ENCODE measurements at places on chromosomes 1 and 21.

DNA sequence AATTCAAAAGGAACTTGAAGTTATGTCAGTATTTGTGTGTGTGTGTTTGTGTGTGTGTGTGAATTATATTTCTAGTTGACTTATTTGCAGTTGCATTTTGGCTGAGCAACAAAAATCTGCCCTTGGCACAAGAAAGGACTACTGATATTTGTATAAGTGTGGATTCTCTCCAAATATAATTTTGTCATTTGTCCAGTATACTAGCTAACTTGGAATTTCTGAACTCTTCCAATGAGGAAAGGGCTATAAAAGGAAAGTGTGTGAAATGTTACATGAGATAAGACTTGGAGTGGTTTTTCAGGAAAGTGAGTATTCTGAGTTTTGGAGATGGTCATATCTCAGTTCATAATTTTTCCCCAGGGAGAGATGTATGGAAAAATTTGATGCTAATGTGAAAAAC lies 1384.1 kb upstream of the B3GALT2 start:
- DNase-seq: no peak

GRCh38 chr1:115173151-115173550 lies 83.8 kb upstream of the TSPAN2 start:
- no peak for DNase-seq

- peak; percentile 85 for DNase-seq
These were observed 3.0 kb upstream of the RGS2 start for GRCh38 chr1:192805832-192806323.

DNA sequence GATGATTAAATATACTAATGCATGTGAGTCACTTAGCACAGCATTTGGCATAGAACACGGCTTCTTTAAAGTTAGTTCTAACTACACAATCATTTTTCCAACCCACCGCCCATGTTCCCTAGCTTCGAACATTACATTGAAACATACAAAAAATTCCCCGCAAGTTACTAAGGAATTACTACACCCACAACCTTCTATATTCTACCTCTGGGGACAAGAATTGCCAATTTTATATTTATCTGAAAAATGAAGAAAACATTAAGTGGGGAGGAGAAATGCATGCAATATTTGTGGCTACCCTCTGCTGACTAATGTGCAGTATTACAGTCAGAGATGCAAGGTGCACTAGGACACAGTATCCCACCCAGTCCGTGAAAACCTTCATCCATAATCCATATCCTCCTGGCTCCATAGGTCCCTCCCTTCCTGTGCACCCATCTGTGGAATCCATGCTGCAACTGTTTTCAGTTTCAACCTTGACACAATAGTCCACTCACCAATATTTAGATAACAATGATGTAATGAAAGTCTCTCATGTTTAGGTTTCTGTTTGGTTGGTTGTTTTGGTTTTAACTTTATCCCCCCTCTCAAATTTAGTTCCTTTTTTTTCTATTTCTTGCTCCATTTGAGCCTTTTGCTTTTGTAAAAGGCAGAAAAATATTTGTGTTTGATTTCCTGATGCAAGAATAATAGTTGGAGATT lies 31.6 kb downstream of the RGS5 start:
- no peak for DNase-seq

DNA sequence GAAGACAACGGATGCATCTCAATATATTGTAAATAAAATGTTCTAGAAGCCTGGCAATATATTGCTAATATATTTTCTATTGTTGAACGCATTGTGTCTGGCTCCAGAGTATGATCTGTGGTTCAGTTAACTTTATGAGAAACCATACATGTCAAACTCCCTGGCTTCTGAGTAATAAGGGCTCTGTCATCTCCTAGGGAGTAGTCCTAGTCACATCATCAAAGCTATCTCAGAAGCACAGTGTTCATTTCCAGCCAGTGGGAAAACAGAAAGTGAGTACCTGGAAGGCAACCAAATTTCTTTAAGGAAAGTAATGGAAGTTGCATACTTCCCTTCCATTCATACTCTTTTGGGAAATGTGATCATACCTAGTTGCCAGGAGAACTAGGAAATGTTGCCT lies 27.0 kb upstream of the ST6GALNAC5 start:
- no peak for DNase-seq

GRCh38 chr1:55639051-55639450 lies 423.9 kb upstream of the USP24 start:
- no peak for DNase-seq

DNA sequence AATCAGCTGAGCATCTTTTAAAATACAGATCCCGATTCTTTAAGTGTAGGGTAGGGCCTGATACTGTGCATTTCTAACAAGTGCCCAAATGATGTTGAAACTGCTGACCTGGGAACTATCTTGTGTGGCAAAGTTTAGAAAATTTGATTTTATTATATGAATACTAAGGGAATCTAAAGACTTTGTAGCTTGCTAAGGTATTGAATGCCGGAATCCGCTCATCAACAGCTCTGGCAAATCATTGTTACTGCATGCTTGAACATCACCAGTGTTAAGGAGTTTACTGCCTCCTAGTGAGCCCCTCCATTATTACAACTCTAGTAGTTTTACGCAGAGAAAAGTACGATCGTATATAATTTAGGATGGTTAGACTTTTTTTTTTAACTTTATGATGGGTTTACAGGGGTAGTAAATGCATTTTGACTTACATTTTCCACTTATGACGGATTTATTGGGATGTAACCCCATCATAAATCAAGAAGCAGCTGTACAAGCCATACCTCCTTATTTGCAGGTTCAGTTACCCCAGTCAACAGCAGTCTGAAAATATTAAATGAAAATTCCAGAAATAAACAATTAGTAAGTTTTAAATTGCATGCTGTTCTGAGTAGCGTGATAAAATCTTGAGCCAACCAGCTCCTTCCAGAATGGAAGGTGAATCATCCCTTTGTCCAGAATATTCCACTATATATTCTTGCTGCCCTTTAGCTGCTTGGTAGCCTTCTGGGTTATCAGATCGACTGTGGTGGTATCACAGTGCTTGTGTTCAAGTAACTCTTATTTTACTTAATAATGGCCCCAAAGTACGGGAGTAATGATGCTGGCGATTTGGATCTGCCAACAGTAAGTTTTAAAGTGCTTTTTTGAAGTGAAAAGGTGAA lies 892 bp downstream of the TYW3 start:
- peak; percentile 91 for DNase-seq

DNA sequence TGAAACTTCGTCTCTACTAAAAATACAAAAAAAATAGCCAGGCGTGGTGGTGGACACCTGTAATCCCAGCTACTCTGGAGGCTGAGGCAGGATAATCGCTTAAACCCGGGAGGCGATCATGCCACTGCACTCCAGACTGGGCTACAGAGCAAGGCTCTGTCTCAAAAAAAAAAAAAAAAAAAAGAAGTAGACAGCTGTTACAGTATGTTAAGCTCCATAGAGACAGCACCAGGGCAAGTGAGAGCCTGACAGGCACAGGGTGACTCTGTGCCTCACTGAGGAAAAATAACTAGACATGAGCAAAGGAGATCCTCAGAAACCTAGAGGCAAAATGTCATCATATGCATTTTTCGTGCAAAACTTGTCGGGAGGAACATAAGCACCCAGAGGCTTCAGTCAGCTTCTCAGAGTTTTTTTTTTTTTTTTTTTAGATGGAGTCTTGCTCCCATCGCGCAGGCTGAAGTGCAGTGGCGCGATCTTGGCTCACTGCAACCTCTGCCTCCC lies 9.0 kb upstream of the PRDX1 start:
- DNase-seq: no peak

GRCh38 chr1:185427264-185427663 lies 110.2 kb upstream of the IVNS1ABP start:
- no peak for DNase-seq

DNA sequence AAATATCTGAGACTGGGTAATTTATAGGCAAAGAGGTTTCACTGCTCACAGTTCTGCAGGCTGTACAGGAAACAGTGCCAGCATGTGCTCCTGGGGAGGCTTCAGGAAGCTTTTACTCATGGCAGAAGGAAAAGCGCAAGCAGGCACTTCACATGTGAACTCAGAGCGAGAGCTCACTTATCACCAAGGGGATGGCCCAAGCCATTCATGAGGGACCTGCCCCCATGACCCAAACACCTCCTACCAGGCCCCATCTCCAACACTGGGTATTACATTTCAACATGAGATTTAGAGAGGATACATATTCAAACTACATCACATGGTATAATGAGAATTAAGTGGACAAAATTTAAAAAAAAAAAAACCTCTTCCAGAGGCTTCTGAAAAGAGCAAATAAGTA lies 13.7 kb downstream of the WASF2 start:
- DNase-seq: no peak

- peak; percentile 49 for DNase-seq
These were observed 16.2 kb upstream of the LY9 start for GRCh38 chr1:160779626-160780397.

GRCh38 chr1:93502571-93502970 lies 54.7 kb downstream of the FNBP1L start:
- no peak for DNase-seq

GRCh38 chr1:92961896-92962752 lies 862 bp upstream of the DIPK1A start:
- peak; percentile 75 for DNase-seq

DNA sequence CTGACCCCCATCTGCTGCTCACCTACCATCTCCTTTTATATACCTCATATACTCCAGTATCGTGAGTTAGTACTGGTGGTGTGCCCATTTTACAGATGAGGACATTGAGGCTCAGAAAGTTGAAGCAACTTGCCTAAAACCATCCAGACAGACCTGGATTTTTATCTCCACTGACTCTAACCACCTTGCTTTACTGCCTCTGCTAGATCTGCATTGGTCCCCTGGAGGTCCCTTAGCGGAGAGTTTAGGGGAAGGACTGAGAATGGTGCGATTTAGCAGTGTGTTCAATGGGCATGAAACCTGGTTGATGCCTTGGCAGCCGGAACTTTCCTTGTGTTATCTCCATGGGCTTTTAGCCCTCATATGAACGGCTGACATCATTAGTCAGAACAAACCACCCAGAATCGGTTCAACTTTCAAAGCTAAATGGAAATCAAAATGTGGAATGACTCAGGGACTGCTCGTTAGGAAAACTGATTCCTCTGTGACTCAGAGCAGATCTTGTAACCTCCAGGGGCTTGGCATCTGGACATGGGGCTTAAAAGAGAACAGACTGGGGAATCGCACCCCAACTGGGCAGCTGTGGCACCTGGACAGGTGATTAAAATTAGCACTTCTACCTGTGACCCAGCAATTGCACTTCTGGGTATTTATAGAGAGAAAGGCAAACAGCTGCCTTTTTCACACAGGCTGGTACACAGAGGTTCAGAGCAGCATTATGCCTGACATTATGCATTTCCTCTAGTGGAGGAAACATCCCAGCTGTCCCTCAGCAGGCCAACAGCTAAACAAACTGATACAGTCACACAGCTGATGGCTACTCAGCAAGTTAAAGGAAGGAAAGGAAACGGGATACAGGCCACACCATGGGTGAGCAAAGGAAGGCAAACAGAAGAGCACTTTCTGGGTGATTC lies 25.3 kb downstream of the TMEM51 start:
- DNase-seq: no peak

DNA sequence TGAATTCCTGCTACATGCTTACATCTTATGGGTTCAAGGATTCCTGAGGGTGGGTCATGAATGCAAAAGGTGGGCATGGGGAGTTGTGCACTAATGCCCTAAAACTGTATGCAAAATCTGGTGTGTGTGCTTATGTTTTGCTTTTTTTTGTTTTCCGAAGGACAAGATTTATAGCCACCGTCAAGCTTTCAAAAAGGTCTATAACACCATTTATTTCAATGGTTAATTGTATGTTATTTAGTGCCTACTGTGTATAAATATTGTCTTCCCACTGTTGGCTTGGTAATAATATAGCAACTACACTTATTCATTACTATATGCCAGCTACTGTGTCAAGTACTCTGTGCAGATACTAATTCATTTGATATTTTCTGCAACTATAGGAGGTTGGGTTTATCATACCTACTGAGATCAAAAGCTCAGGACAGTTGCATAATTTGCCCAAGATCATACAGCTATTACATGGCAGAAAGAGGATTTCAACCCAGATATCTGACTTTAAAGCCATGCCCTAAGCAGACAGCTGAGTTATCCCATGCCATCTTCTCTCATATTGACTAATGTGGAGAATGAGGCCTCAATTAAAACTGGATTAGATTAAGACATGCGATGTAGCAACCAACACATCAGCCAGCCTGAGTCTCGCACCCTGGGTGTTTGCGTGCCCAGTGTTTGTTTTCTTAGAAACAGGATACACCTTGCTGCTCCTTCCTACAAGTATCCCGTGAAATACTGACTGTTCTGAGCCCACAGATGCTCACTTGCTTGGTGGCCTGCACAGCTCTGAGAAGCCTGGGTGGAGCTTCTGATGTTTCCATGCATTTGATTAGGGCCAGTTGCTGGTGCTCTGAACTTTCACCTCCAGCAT lies 34.6 kb downstream of the GADD45A start:
- peak; percentile 75 for DNase-seq

DNA sequence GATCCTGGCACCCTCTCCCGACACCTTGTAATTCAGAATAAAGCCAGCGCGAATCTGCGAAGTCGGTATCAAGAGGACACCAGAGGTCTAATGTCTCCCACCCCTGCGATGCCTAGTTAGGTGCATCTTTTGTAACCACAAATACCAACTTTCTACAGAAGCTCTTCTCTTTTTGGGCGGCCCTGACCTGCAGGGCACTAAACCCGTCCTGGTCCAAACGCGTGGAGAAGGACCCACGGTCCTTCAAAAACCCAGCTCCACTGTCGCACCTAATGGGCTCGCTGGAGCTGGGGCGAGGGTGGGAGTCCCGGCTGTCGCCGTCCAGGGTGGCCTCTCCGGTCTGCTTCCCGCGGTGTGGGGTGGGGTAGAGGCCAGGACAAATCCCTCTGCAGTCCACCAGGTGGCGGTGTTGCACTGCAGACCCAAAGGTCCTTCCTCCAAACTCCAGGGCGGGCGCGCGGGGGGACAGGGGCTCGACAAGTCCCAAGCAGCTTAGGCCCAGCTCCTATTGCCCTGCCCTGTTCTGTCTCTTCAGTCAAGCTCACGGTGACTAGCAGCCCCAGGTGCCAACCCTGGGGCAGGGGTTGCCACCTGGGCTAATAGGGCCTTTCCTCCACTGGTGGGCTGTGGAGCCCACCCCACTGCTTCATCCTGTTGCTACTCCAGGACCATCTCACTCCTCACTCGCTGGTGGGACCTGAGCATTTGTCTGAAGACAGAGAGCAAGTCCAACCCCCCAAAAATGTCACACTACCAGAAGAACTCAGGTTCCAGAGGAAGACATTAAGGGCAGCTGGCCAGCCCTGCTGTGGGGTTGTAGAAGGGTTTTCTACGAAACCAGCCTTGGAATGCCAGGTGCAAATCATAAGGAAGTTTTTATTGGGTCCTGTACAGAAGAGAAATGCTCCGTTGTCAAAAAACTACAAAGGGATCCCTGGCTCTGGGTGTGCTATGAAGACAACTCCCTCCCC lies 2.8 kb downstream of the HES3 start:
- peak; percentile 87 for DNase-seq

DNA sequence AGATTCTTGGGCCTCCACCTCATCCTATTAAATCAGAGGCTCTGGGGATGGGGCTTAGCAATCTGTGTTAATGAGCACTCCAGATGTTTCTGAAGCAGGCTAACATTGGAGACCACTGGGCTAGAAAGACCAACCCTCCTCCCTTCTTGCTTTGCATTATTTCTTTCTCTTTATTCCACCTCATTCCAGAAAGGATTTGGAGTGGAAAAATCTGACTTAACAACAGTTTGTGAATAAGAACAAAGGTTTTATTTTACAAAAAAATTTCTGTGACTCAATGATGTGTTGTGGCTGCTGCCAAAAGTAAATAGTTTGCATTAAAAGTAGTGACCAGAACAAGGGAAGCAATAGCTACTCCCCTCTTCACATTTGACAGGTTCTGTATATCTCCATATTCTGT lies 79.4 kb downstream of the TGFB2 start:
- no peak for DNase-seq

- DNase-seq: no peak
These were observed 345.5 kb upstream of the LYPLAL1 start for GRCh38 chr1:218828125-218828650.

GRCh38 chr1:219931033-219931432 lies 2.7 kb upstream of the SLC30A10 start:
- DNase-seq: no peak

Data from common myeloid progenitor, CD34-positive (primary cell).